Right forelimb (tissue), 1 donor: ENCODE measurements at places on chromosomes 2 and 18.
A peak's percentile ranks its signal among the peaks of the same experiment; 100 is the strongest.

- no peak for DNase-seq
Measured at GRCh38 chr2:40668425-40668824, 216.5 kb upstream of the SLC8A1 start.

GRCh38 chr18:77339093-77339492 is 89.4 kb downstream of the GALR1 start:
- no peak for DNase-seq

GRCh38 chr2:200843993-200844948 is 20.2 kb downstream of the CLK1 start:
- no peak for DNase-seq

- DNase-seq = no peak
Measured at GRCh38 chr2:210798180-210798579, 241.8 kb downstream of the CPS1 start.

DNA sequence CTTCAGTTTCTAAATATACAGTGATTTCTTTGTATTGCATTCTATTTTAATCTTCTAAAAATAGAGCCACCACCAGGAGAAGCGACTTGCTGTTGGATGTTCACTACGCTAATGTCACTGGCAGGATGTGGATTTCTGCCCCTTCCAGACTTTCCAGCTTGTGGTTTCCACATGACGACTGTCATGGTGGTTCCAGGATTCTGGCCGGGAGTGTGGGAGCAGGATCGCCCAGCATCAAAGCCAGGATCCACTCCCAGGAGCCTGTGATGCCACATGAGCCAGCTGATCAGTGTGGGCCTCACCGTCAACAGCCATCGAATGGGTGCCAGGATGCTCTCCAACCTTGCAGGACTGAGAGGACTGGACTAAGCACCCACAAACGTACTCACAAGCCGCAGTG is 148.8 kb downstream of the HDAC4 start:
- peak; percentile 42 for DNase-seq

DNA sequence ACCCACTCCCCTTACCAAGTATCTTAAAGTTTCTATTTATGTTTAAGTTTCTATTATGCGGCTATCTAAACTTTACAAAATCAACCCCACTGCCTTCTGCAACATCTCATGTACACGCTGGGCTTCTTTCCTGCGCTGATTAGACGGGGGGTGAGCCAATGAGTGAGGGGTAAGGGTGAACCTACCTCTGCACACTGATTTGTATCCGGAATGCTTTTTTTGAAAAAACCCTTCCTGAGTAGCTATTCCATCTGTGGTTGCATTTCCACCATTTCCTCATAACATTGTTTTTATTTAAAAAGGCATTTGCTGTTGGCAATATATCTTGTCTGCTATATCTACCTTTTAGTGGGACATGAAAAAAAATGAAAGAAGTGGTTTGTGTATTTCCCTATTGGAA is 6.3 kb downstream of the ALPG start:
- DNase-seq = no peak

DNA sequence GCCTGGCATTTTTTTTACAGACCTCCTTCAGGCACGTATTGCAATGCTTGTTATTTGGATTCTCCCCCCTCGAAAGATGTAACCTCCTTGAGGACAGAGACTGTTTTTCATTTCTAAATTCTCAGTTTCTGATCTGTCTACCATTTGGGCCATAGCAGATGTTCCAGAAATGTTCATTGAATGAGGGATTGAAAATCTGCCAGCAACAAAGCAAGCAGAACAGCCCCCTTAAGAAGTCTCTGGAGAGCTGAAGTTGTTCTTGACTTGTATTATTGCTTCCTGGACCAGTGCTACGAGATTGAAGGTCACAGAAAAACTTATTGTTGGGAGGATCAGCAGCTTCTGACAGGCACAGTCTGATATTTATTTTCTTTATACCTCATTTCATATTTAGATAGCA is 355.5 kb downstream of the EPHA4 start:
- no peak for DNase-seq

GRCh38 chr2:107337209-107337898 is 451.4 kb upstream of the ST6GAL2 start:
- DNase-seq = no peak

DNA sequence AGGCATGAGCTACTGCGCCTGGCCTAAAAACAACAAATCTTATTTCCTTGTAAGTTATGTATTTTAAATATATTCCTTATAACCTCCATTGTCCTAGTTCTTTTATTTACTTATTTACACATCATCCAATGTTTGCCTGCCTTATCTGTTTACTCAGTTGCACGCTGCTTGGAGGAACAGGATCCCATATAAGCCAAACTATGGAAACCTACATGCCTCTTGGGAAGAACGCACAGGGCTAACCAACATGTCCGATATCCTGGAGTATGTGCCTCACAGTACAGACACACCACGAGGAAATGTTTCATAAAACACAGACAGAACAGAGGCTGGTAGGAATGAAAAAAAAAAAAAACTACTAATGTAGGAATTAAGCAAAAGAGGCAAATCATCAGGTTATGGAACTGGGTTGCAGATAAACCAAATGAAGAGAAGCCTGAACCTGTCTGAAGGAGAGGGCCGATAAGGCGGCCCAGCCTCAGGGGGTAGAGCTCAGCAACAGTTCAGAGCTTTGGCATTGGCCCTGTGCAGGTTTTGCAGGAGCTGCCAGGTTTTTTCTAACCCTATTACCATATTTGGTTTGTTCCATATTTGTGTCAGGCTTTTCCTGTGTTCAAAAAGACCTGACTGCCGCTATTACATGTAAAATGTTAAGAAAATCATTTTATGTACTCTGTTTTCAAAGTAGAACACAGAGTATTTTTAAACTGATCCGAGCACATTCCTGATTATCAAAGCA is 19.9 kb upstream of the SP3 start:
- DNase-seq = no peak

DNA sequence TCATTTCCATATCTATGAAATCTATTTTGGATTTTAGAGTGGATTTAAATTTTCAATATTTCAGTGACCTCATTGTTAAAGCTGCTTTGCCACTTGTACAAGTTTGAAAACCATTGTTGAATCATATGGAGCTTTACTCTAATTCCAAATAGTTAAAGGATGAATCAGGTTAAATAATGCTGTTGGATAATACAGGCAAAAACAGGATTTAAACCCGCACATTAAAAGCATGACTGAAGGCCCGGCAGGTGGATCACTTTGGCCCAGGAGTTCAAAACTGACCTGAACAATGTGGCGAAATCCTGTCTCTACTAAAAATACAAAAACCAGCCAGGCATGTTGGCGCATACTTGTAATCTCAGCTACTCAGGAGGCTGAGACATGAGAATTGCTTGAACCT is 68.3 kb downstream of the RIF1 start:
- DNase-seq = no peak

GRCh38 chr2:97671526-97671925 is 2.0 kb downstream of the C2orf92 start:
- no peak for DNase-seq

DNA sequence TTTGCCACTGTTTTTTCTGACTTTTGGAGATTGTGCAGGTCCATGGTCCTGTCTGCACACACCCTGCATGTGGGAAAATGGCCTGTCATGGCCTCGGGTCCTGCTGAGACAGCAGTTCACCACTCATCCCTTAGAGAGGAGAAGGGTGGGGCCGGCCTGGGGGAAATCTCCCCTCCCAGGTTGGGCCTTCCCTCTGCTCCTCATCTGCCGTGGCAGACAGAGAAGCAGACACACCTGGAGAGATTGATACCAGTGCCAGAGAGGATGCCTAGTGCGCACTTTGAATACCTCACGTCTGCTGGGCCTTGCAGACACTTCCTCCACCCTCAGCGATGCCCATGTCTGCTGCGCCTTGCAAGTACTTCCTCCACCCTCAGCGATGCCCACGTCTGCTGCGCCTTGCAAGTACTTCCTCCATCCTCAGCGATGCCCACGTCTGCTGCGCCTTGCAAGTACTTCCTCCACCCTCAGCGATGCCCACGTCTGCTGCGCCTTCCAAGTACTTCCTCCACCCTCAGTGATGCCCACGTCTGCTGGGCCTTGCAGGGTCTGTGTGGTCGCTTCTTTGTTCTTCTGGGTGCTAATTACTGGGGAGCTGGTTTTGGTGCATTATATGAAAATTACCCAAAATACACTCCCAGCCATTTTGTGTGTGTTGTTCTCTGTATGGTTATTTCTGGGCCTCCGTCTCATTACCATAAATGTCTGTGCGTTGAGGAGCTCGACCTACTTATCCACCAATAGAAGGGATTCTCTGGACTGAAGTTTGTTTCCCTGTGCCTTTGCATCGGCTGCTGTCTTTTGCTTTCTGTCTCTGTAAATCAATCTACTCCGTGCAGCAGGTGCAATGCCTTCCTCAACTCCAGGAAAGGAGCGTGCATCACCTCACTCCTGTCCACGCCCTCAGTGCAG is 186.9 kb upstream of the PXDN start:
- DNase-seq = no peak

- DNase-seq = no peak
Measured at GRCh38 chr2:171287611-171288010, 126.9 kb upstream of the TLK1 start.

DNA sequence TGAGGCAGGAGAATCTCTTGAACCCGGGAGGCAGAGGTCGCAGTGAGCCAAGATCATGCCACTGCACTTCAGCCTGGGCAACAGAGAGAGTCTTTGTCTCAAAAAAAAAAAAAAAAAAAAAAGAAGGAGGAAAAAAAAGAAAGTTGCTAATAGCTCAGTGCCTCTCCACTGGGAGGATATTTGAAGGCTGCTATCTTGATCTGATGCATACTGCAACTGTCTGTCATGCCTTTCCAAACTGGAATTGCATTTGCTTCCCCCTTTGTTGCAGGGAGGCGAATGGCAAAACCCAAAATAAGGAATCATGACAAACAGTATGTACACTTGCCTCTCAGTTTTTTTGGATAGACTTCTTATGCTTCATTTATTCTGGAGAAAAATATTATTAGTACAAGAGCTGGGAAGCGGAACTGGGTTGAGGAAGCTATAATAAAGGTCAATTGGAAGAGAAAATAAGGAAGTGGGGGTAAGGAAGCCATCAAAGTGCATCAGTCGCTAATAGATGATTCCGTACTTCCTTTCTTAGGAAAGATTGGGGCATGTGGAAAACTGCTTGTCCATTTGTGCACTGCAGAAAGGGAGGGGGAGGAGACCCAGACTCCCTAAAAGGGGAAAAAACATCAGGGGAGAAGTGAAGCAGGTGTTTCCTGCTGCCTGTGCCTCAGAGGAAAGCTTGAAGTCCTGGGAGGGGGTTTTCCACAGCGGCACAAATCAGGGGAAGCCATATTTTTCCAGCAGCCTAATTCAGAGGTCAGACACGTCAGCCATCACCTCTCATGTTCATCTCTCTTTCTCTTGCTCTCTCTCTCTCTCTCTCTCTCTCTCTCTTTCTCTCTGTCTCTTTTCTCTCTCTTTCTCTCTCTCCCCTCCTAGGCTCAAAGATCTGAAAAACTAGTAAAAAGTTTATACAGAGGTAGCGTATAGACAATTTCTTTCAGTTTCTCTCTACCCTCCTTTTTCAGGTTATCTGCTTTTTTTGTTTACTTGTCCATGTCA is 301.4 kb upstream of the TNP1 start:
- DNase-seq = no peak

- no peak for DNase-seq
Measured at GRCh38 chr18:37019157-37019827, 190.4 kb downstream of the KIAA1328 start.

DNA sequence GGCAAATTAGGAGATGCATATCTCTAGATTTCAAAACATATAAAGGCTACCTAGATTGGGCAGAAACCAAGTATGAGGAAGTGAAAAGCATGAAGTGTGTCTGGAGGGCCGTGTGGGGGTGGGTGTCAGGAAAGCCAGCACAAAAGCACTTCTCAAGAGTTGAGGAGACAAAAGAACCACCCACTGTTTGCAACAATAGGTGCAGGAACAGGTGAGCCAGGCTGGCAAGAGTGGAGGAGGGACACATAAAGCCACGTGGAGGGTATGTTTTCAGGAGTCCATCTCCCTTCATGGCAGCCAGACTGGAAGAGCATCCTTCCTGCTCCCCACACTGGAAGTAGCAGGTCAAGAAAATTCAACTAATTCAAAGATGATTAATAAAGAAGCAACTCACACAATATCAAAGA is 96.4 kb downstream of the CERS6 start:
- no peak for DNase-seq

GRCh38 chr2:235116885-235117492 is 165.2 kb downstream of the SH3BP4 start:
- DNase-seq = no peak

GRCh38 chr18:37527395-37527794 is 38.2 kb downstream of the CELF4 start:
- DNase-seq = no peak

DNA sequence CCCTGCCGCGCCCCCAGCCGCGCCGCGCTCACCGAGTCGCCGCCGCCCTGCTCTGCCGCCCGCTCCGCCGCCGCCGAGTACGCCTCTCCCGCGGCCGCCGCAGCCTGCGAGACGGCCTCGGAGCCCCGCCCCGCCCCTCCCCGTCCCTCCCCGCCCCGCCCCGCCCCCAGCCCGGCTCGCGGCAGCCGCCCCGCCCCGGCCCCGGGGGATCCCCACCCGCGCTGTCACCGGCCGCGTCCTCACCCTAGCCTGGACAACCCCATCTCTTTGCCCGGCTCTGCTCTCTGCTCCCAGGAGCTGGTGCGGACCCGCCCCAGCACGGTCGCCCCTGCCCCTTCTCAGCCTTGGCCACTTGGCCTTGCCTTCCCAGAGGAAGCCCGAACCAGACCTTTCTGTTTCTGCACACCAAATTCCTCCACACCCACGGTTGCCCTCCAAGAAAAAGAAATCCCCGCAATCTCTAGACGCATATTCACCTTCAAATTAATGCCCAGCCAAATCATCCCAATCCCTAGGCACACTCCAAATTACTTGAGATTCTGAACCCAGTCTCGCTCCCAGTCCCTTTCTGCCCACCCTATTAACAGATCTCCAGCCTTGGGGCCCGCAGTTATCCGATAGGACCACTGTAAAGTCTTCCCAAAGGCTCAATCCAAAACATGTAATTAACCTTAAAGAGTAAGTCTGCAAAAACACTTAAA is at the start of gene CYRIA:
TSS of gene CYRIA (minus strand) at position 87 of the 701 bp plus-strand sequence. CDS start 77,715 bp downstream, outside the sequence.
- peak; percentile 72 for DNase-seq

DNA sequence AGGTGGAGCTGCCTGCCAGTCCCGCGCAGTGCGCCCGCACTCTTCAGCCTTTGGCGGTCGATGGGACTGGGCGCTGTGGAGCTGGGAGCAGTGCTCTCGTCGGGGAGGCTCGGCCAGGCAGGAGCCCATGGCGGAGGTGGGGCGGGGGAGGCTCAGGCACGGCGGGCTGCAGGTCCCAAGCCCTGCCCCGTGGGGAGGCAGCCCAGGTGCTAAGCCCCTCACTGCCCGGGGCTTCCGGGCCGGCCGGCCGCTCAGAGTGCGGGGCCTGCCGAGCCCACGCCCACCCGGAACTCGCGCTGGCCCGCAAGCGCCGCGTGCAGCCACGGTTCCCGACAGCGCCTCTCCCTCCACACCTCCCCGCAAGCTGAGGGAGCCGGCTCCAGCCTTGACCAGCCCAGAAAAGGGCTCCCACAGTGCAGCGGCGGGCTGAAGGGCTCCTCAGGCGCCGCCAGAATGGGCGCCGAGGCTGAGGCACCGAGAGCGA is 316.4 kb downstream of the RND3 start:
- no peak for DNase-seq
